Caudate nucleus (tissue), 63 donors: ENCODE measurements at places on chromosomes 4 and X.
A peak's percentile ranks its signal among the peaks of the same experiment; 100 is the strongest.

- no peak for DNase-seq
Measured at GRCh38 chrX:131366407-131366806, 77.3 kb upstream of the IGSF1 start.

- DNase-seq: no peak
Measured at GRCh38 chrX:68997911-68998310, 167.3 kb downstream of the PJA1 start.

GRCh38 chrX:153731845-153732215, 7.2 kb downstream of the ABCD1 start:
- DNase-seq: no peak

DNA sequence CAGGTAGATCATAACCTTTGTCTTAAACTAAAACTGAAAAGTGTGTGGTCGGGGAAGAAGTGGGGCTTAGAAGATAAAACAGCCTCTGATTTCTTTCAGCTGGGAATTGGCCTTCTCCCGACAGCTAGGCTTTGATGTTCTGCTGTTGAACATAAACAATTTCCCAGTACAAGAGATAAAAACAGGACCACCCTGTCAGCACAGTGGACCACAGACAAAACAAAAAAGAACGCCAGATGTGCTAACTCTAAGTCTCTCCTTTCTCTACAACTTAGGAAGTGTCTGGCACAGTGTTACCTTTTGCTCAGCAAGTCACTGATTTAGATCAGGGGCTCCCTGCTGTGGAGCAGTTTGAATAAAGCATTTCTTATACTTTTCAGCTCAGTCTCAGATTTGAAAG, 87.5 kb upstream of the UXT start:
- DNase-seq: no peak

DNA sequence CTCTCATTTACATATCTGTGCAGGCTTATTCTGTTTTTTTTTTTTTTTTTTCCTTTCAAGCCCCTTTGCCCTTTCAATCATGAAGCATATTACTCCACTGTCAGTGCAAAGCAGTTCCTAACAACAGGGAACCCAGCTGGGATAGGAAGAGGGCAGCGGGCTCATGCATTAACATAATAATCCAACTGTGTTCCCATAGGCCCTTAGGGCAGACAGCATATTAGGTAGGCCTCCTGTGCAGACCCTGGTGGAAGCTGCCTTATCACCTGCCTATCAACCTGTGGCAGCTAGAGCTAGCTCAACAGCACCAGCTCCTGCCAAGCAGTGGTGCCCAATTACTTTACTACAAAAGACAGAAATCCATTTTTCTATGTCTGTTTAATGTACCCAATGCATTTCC, 49.3 kb downstream of the SLC10A7 start:
- DNase-seq: no peak

DNA sequence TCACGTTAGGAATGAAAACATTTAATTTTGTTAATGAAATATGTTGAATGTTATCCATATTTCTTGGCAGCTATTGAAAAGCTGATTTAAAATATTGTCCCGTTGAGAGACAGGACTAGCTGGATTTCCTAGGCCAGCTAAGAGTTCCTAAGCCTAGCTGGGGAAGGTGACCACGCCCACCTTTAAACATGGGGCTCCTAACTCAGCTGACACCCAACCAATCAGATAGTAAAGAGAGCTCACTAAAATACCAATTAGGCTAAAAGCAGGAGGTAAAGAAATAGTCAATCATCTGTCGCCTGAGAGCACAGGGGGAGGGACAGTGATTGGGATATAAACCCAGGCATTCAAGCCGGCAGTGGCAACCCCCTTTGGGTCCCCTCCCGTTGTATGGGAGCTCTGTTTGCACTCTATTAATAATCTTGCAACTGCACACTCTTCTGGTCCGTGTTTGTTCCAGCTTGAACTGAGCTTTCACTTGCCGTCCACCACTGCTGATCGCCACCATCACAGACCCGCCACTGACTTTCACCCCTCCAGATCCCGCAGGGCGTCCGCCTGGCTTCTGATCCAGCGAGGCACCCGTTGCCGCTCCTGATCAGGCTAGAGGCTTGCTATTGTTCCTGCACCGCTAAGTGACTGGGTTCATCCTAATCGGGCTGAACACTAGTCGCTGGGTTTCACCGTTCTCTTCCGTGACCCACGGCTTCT, 308.9 kb downstream of the GLUD2 start:
- no peak for DNase-seq

- DNase-seq: no peak
Measured at GRCh38 chr4:61301271-61301670, 101.1 kb downstream of the ADGRL3 start.

DNA sequence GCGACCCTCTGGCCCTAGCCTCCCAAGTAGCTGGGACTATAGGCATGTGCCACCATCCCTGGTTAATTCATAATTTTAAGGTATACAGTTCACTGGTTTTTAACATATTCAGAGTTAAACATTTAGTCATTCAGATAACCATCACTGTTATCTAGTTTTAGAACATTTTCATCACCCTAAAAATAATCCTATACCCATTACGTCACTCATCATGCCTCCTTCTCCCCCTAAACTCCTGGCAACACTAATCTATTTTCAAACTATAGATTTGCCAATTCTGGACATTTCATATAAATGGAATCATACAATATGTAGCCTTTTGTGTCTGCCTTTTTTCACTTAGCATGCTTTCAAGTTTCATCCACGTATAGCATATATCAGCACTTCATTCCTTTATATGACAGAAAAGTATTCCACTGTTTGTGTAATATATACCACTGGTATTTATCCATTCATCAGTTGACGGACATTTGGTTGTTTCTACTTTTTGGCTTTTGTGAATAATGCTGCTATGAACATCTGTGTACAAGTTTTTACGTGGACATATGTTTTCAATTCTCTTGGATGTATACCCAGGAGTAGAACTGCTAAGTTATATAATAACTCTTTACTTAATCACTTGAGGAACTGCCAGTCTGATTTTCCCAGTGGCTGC, 32.0 kb upstream of the RPS3A start:
- no peak for DNase-seq

DNA sequence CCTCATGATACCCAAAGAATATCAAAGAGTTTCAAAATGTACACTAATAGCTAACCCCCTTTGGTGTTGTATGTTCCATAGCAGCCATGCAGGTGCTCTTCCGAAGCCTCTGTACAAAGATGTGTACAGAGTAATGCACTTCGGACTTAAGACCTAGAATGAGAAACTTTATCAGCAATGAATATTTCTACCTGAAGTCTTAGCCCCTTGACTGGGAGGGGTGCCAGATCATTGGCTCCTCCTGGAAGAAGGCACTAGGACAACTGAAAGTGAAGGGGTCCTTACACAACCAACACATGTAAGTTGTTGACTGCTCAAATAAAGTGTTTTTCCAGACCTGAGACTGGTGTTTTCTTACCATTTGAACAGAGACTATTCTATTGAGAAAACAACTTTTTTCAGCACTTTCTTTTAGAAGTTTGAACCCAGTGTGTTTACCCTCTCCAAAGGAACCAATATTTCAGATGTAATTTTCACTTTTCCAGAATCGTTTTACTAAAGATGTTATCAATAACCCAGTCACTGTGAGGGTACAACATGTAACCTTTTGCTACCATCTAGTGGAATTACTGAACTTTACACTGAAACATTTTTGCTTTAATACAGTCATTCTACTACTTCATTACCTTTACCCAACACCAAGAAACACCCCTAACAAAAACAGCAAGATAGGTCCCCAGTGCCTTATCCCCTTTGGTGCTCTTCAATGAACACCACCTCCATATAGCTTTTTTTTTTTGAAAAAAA, 33.3 kb upstream of the PRDX4 start:
- no peak for DNase-seq

GRCh38 chr4:38189445-38189844, 229.2 kb downstream of the PTTG2 start:
- DNase-seq: no peak

DNA sequence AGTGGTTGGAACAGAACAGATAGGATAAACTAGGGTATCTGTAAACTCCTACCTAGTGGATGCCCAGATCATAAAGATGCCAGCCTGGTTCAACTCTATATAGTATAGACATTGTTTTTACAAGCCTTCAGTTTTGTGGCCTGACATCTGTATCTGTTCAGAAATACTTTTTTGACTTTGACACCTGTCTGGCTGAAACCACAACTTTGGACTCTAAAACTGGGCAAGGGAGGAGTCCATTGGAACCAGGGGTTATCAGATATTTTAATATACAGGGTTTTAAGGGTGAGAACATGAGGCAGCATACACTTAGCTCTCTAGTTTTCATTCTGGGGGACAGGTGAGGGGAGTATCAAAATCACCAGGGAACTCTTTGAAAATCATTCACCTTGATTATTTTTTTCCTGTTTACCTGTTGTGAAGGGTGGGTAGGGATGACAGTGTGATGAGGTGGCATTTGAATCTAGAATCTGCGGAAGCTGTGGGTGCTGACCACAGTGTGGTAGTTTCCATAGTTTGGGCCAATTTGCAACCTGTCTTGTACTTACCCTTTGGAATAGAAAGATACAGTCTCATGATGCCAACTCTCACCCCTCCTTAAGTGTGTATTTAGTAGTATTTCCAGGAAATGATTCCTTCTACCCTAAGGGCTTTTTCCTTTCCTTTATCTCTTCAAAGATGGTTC, 20.6 kb downstream of the GAB1 start:
- DNase-seq: no peak

DNA sequence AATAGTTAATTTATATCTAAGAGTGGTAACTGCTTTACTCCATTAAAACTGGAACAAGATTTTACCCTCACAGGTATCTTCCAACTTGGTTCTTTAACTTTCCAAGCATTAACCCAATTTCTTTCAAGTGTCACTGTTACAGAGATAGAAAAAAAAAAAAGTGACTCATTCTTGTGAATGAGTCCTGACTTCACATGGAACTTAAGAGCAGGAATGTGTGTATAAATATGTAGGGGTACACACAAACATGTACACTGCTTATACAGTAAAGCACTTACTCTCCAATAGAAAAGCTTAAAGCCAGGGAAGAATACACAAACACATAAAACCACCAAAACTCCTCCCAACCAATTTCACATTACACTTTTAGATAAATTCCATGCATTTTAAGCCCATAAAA, 38.8 kb downstream of the TAPT1 start:
- no peak for DNase-seq

DNA sequence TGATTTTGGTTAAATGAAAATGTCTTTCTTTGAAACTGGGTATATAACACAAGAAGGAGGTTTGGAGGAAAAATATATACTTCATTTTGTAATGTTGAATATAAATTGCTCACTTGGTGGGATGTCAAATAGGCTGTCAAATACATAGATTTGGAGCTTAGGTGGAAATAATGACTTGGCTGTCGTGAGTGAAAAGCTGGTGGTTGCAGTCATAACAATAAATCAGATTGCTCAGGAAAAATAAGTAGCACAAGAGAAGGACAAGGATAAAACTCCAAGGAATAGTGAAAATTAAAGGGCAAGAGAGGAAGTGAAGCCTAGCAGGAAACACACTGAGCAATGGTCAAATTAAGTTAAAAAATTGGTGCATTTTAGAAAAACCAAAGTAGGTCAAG, 253.0 kb upstream of the ANKRD50 start:
- DNase-seq: no peak

DNA sequence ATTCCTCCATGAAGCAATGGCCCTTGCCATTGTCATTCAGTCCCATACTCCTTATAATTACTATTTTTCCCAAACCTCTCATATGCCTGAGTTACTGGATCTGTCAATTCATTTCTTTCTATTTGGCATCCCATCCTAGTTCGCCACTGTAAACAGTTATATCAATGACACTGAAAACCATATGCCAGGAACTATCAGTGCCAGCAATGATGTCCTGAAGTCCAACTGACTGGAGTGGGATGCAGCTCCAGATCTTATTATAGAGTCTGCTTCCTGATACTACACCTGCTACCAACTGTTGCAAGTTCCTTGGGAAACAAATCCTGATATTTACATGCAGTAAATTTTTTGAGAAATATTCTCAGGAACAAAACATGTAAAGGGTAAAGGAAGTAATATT, 27.0 kb upstream of the BANK1 start:
- DNase-seq: no peak

GRCh38 chr4:6748286-6748685, 32.3 kb downstream of the BLOC1S4 start:
- no peak for DNase-seq

- no peak for DNase-seq
Measured at GRCh38 chr4:130851932-130852331, 1756.0 kb downstream of the C4orf33 start.

DNA sequence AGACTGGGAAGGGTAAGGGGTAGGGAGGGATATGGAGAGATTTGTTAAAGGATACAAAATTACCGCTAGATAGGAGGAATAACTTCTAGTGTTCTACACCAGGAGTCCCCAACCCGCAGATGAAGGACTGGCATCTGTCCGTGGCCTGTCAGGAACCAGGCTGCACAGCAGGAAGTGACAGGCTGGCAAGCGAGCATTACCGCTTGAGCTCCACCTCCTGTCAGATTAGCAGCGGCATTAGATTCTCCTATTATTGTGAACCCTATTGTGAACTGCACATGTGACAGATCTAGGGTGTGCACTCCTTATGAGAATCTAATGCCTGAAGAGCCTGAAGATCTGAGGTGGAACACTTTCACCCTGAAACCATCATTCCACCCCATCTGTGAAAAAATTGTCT, 27.9 kb upstream of the BBS7 start:
- DNase-seq: no peak

DNA sequence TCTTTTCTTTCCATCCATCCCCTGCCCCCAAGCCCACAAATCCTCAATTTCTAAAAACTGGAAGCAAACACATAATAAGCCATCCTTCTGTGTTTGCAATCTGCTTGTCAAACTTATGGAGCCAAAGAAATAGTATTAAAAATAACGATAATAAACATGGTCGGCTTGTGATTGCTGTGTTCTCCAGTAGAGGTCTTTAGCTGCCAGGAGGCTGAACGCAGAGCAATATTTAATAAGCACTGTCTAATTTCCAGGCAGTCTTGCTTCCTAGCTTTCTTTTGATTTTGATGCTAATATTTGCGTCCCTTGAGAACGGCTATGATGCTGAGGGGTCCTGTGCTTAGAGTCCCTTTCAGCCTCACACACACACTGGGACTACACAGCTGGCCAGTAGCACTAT, 3.2 kb upstream of the HELT start:
- no peak for DNase-seq

GRCh38 chrX:64202808-64203325, 2.6 kb downstream of the AMER1 start:
- DNase-seq: no peak

DNA sequence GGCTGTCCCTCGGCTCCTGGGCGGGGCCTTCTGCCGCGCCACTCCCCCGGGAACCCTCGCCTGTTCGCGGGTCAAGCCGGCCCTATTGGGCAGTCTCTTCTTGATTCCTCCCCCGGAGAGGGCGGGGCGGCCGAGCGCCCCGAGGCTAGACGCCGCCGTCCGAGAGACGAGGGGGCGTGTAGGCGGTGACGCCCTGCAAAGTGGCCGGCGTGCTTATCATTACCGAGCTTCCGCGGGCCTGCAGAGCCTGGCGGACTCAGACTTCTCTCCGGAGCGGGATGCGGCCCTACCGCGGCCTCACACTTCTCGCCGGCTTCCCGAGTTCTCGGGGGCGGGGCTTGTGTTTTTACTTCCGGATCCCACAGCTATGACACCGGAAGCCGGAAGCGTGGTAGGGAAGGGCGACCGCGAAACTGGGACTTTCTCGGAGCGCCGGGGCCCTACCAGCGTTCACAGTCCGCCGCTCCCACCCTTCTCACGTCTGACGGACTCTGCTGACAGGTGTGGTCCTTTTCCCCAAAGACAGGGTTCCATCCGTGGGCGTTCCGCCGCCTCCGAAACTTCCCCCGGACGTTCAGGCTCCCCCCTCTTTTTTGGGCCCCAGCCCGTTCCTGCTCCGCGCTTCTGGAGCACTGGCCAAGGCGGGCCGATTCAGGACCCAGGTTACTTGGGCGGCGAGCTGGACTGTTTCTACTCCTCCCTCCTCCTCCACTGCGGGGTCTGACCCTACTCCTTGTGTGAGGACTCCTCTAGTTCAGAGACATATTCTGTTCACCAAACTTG, at the start of gene IKBKG:
Gene IKBKG, plus strand, starts transcription at position 376 of the 783 bp plus-strand sequence. CDS start 4,383 bp downstream, outside the sequence.
- peak; percentile 83 for DNase-seq
